HT-29 (cell line): ENCODE measurements at places on chromosomes 6 and 20. TPM values are rescaled to one million over a fixed set of nuclear protein-coding genes. Genes with fewer than 3 reads are reported as not detected.

Gene SIRPD
- total RNA-seq: not detected in 2 replicates

Gene SLC17A1
- total RNA-seq: not detected in 2 replicates

Gene GHRH
- total RNA-seq: not detected in 2 replicates

Gene RRBP1
- 93.6 and 101 TPM in 2 replicates for total RNA-seq

Gene MOCS3
- 14.9 and 16.3 TPM in 2 replicates for total RNA-seq

Gene SLC22A7
- not detected in 2 replicates for total RNA-seq

Gene NINL
- 1.2 TPM in 1 of 2 replicates, not detected in the other for total RNA-seq

Gene CLDN20
- total RNA-seq: not detected in 2 replicates

Gene SPTLC3
- total RNA-seq: 0.94 and 1.1 TPM in 2 replicates

Gene TSBP1
- not detected in 2 replicates for total RNA-seq

Gene SOX18
- total RNA-seq: not detected in 2 replicates

Gene FOXS1
- not detected in 2 replicates for total RNA-seq

Gene MOG
- not detected in 2 replicates for total RNA-seq

Gene SYNJ2
- total RNA-seq: 26.9 and 27.5 TPM in 2 replicates

Gene PDYN
- not detected in 2 replicates for total RNA-seq

Gene NKAIN2
- 0.03 and 0.13 TPM in 2 replicates for total RNA-seq

Gene BCKDHB
- total RNA-seq: 25.0 and 27.0 TPM in 2 replicates

Gene ALDH8A1
- not detected in 2 replicates for total RNA-seq

Gene PPP2R5D
- total RNA-seq: 48.1 and 53.4 TPM in 2 replicates

Gene FAM217A
- not detected in 2 replicates for total RNA-seq

Gene POU5F1
- 1.7 and 2.6 TPM in 2 replicates for total RNA-seq

Gene RIMS4
- total RNA-seq: not detected in 2 replicates

Gene FGD2
- 0.31 and 0.53 TPM in 2 replicates for total RNA-seq

Gene AVP
- total RNA-seq: not detected in 2 replicates

Gene UTRN
- 23.6 and 25.7 TPM in 2 replicates for total RNA-seq

Gene RIPOR2
- total RNA-seq: 0.20 and 0.29 TPM in 2 replicates

Gene CCM2L
- 0.13 TPM in 1 of 2 replicates, not detected in the other for total RNA-seq
